Stimulated activated CD8-positive, alpha-beta memory T cell treated with anti-CD3 and anti-CD28 coated beads, Interleukin-4, amount 100 ng/mL, for 4 hours (primary cell): ENCODE measurements at places on chromosomes 7 and 10.

GRCh38 chr7:96942112-96942511, 63.2 kb upstream of the DLX6 start:
- DNase-seq: no peak

DNA sequence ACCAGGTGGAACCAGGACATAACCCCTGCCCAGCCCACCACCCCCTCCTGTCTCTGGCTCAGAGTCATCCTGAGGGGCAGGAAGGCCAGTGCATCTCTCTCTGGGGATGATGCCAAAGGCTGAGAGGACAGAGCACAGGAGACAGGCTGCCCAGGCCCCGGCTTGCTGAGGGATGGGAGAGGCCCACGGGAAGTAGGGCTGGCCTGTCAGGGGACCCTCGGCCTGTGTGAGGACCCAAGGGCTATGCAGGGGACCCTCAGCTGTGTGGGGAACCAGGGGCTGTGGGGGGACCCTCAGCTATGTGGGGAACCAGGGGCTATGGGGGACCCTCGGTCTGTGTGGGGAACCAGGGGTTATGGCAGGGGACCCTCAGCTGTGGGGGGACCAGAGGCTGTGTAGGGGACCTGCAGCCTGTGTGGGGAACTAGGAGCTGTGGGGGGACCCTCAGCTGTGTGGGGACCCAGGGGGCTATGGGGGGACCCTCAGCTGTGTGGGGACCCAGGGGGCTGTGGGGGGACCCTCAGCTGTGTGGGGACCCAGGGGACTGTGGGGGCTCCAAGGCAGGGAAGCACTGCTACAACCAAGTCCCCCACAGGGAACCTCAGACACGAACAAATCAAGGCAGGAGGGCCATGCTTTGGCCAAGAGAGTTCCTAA, 27.7 kb downstream of the EBF3 start:
- DNase-seq: no peak

DNA sequence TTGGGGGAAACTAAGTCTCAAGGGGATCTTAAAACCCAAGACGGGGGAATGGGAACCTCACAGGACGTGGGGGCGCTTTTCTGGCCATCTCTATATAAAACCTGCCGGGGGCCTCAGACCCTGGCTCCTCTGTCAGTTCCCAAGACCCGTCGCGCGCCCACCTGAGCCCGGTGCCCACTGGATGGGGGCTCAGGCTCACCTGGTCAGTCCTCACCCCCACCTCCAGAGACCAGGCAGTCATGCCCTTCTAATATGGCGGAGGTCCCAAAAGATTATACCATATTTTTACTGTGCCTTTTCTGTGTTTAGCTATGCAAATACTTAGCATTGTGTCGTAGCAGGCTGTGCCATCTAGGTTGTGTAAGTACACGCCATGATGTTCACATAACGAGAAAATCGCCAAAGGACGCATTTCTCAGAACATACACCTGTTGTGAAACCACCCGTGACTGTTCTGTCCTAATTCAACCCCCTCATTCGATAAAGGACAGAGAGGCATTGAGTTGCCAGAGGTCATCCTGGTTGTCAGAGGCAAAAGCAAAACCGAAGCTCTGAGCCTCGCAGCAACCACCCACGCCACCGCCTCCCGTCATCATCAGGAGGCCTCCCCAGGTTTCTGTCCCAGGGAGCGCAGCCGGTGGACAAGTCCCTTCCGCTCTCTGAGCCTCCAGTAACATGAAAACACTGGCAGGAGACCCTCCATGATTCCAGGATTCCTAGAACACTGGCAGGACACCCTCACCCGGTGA, 28.9 kb downstream of the OAT start:
- DNase-seq: no peak

DNA sequence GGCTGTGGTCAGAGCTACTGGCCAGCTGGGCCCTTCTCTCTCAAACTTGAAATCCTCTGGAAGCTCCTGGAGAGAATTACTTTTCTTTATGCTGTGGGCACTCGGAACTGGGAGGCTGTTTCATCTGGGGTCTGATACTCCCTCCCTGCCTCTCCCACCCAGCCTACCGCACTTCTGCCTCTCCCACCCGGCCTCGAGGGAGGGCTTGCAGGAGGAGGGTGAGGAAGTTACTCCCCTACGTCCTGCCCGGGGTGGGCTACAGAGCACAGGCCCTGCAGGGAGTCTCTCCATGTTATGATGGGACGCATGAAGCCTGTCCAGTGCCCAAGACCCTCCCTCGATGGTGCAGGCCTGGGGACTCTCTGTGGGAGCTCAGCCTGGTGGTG, 584.6 kb upstream of the MKI67 start:
- no peak for DNase-seq

DNA sequence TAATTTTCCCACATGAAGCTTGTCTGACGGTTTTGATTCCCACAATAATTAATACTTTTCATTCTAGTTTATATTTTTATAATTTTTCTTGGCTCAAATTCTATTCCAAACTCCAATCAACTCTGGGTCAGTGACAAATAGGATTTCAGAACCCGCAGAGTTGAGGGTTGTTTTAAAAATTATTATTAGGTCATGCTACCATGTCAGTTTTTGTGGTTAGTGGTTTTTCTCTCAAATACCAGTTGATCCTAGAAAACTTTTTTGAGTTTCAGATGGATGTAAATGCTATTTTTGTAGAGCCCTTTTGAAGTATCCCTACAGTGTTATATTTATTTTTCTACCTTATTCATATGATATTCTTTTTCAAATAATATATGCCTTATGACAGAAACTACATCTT, 237.4 kb downstream of the SEMA3D start:
- DNase-seq: no peak

DNA sequence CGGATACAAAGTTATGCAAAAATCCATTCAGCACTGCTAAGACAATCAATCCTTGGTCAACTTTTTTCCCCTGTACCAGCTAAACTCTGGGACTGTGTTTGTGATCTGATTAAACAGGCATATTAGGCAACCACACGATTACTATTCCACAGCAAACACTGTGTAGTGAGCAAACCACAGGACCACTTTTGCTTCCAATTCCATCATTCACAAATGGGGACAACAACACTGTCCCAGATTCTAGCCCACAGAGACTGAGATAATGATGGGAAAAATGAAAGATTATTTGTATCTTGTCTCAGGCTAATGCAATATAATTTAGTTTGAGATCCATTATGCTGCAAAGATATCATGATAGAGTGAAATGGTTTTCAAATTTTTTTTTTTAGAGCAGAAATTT, 163.7 kb upstream of the AOAH start:
- no peak for DNase-seq

DNA sequence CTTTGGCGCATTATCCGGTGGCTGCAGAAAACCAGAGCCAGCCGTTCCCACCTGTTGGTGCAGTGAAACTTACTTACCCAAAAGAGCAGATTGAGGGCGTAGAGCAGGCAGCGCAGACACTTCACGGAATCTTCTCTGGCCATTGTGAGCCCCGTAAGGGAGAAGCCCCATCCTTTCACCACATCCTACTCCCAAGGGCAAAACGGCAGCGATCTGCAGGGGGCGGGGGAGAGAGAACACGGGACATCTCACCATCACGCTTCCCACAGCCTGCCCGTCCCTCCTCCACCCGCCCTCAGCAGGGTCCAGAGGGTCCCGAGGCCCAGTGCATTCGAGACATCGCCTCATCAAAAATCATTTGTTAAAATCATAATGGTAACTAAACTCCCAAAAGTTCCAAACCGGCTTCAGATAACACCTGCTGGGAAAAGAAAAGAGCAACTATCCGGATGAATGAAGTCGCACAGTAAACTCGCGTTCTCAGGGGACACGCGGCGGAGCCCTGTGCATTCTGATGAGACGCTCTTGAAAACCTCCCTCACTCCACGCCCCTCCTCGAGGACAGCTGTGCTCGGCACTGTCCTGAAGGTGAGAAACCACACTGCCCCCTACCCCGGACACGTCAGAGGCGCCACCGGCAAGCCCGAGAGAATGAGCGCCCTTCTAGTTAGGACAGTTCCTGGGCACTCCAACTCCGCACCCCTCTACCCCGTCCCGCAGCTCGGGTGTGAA, 1.2 kb downstream of the TSPAN12 start:
- DNase-seq: no peak

GRCh38 chr7:7848246-7848645, 120.3 kb upstream of the GLCCI1 start:
- no peak for DNase-seq

GRCh38 chr7:142968229-142968628, 6.1 kb upstream of the KEL start:
- DNase-seq: no peak

DNA sequence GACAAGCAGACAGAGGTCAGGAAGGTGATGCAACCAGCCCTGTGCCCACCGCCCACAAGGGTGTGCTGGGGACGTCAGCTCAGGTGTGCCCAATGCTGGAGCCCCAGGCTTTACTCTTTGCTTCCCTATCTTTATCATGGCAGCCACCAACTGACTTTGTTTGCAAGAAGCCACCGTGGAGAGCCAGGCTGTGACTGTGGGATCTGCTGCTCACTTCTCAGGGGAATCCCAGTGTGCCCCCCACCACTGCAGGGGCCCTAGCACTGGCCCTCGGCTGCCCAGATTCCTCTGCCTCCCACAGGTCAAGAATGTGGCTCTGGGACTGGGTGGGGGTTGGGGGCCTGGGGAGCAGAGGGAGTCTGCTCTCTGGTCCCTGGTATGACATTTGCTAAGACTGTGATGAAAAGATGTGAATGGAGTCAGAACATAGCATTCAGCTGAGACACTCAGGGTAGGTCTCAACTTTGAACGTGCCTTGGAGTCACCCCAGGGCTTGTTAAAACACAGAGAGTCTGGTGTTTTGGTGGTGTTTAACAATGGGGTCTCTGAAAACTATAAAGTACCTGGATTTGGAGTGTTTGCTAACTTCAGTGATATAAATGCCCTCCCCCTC, 47.3 kb downstream of the ARHGAP22 start:
- DNase-seq: no peak

- no peak for DNase-seq
Measured at GRCh38 chr7:43077732-43078391, 34.6 kb upstream of the HECW1 start.

DNA sequence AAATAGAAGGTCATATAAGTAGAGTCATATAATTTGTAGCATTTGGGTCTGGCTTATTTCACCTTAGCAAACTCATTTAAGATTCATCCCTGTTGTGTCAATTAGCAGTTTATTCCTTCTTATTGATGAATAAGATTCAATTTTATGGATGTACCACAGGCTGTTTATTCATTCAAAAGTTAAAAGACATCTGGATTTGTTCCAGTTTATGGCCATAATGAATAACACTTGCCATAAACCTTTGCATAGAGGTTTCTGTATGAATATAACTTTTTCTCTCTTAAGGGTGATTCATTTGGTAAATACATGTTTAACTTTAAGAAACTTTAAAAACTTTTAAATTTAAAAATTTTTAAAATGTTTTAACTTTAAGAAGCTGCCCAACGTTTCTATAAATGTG, 66.4 kb downstream of the CPED1 start:
- no peak for DNase-seq

GRCh38 chr10:119655566-119656001, 4.4 kb downstream of the BAG3 start:
- DNase-seq: no peak

GRCh38 chr10:608331-609261, 80.9 kb downstream of the DIP2C start:
- DNase-seq: no peak

DNA sequence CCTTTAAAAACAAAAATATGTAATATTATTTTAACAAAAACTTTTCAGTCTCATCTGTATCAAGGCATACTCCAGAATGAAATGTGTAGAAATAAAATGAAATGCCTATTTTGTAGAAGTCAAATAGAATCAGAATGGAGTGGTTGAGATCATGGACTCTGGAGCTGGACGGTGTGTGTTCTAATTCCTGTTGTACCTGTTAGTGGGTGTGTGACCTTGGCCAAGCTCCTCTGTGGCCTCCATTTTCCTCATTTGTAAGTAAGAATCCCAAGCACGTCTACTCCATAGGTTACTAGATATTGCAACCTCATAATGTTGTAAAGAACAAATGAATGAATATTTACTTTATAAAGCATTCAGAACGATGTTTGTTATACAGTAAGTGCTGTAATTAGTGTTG, 74.9 kb downstream of the HDAC9 start:
- DNase-seq: no peak

GRCh38 chr7:140423501-140423900, 19.6 kb downstream of the RAB19 start:
- DNase-seq: no peak

GRCh38 chr10:7312488-7312857, 98.4 kb downstream of the SFMBT2 start:
- DNase-seq: no peak

DNA sequence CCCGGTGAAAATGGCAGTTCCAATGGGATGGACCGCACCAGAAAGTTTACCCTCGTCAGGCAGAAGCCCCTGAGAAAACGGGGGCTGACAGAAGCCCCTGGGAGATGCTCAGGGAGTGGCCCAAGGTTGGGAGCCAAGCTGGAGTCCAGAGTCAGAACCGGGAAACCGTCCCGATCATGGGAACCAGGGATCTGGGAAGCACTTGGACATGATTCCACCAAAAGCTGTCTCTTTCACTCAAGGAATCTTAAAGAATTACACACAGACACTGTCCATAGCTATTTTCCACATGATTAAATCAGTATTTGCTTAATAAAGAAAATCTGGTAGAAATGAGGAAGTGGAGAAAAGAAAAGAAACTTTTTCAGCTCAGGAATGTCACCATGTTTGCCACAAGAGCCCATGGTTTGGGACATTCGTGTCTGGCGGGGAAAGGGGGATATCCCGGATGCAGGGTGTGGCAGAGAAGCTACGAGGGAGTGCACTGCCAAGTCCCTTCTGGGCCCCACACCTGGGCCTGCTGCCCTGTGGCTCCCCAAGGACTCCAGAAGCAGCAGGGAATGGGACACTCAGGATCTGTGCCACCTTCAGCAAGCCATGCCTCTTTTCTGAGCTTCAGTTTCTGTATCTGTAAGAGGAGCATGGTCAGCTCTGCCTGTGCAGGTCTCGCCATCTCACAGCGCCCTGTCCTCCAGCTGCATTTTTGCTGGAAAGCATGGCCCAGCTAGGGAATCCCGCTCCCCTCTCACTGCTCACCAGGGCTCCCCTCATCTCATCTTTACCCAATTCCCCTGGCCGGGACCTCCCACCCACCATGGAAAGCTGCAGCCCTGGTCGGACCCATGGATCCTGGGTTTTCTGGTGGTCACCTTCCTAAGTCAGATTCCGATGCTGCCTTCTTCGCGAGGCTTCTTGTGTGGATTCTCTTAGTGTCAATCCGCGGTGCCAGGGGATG, 225.1 kb upstream of the GRB10 start:
- DNase-seq: no peak

GRCh38 chr10:130935128-130935439, 376.4 kb downstream of the TCERG1L start:
- no peak for DNase-seq

GRCh38 chr10:30671026-30671616, 41.6 kb upstream of the LYZL2 start:
- no peak for DNase-seq

DNA sequence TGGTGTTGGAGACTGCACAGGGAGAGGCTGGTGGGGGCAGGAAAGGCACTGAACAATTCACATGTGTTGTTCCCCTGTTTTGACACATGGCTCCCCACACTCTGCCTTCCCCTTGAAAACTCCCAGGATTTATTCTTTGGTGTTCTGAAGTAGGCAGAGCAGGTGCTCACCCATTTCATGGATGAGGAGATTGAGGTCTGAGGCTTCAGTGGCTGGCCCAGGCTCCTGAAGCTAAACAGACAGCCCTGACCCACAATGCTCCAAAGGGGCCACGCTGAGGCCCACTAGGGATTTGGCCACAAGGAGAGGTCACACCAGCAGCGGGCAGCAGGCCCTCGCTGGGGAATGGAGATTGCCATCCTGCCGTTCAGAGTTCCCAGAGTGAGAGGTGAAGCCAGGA, 157.6 kb downstream of the SH3PXD2A start:
- no peak for DNase-seq
